ENCODE measurements at places on chromosomes 1 and 21.

DNA sequence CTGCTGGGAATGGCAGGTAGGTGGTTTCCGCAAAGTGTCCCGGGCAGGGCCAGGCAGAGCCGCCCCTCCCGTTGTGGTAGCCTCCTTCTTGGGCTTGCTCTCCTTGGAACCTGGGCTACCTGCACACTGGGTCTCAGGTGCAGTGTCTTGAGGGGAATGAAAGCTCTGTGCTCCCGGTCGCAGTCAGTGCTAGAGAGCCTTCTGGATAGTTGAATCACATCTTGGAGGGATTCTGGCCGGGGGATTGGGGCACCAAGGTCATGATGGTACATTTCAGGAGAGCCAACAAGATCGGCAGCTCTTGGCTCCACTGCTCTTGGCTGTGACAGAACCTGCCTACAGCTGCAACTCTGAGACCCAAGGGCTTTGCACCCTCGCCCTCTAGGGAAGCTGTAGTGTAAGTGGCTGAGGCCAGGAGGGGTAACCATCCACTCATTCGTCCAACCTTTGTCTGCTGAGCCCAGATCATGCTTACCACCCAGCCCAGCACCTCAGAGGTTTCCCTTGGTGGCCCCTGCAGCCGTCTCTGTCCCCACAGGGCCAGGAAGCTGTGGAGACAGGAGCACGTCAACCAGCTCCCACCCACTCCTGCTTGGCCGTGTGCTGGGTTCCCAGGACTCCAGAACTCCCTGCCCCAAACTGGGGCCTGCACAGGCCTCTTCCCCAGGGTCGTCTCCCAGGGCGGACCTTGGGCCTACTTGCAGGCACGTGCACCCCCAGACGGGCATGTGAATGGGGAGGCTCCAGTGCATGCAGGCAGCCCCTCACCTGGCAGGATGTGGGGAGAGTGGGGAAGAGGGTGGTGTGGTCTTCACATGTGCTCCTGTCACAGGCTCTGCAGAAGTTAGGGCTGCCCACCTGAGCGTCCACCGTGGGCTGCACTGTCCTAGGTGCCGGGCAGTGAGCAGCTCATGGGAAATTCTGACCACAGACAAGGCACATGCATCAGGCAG is 40.0 kb downstream of the NTPCR start:
- DNase-seq: no peak

GRCh38 chr1:212955961-212956620 is 5.8 kb downstream of the VASH2 start:
- DNase-seq: no peak

GRCh38 chr1:37763791-37764413 is 1.0 kb downstream of the EPHA10 start:
- no peak for DNase-seq

GRCh38 chr1:202149566-202149965 is 5.0 kb upstream of the ARL8A start:
- no peak for DNase-seq
